ENCODE measurements at places on chromosomes 1 and 21.

DNA sequence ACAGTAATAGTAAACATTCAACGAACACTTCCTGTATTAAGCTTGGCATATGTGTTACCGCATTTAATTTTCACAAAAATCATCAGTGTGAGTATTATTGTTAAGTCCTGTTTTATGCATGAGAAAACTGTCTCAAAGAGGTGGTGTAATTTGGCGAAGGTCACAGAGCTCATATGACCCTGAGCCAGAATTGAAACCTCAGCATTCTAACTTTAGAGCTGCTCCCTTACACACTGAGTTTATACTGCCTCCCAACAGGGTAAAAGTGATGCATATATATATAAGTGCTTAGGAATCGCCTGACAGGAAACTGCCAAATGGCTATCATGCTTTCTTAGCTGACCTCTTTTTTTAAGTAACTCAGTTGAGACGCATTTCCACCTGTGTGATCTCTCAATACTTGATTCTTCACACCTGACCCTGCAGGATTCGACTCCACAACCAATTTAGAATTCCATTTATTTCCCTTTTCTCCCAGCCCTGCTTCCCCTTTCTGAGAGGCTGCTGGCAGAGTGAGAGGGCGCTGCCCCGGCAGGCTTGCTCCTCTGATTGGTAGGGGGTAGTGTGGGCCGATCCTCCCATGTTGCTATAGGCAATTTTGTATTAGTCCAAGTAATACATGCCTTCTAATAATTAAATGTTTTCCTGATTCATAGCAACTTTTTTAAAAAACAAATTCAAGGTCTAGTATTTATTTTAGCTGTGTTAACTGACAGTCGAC is 40.5 kb downstream of the ZBTB40 start:
- DNase-seq = no peak

- no peak for DNase-seq
Observed at GRCh38 chr1:5659606-5660005, 332.6 kb downstream of the NPHP4 start.

DNA sequence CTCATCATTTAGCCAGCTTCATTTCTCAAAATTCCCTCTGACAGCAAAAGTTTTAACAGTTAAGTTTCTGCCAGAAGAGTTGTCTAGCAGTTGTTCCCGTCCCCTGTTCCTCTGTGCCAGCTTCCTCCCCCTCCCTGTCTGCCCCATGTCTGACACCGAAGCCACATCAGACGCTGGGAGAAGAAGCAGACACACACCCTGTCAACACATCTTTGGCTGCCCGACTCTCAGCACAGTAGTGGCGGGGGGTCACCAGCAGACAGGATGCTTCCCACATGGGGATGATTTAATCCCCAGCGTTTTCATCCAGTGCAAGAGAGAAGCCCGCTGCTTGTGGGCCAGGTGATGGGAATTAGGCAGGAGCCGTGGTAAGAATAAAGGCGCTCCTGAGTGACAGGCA is 379.4 kb upstream of the RUNX1 start:
- no peak for DNase-seq

- peak; percentile 28 for DNase-seq
Observed at GRCh38 chr21:44847261-44848056, 26.0 kb downstream of the PTTG1IP start.

DNA sequence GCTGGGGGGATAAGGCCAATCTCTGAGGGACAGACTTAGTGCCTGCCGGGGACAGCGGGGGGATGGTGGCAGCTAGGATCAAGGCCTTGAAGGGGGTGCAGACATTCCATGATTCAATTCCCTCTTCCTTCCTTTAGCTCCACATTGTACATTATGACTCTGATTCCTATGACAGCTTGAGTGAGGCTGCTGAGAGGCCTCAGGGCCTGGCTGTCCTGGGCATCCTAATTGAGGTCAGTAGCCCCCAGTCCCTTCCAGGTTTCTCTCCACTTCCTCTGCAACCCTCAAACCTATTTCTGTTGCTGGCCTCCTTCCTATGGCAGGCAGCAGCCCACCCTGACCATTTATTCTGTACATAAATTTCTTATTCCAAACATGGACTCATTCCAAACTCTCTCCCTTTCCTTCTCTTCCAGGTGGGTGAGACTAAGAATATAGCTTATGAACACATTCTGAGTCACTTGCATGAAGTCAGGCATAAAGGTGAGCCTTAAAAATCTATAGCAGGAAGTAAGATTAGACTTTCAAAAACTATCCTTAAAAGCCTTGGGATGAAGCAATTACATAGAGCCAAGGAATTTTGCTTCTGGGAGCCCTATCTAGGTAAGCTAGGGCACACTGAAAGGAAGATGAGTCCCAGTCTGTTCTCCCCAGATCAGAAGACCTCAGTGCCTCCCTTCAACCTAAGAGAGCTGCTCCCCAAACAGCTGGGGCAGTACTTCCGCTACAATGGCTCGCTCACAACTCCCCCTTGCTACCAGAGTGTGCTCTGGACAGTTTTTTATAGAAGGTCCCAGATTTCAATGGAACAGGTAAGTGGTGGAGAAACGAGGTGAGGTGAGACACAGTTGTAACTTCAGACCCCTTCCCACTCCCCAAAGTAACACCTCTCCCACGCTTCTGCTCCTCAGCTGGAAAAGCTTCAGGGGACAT is 5.1 kb downstream of the CA14 start:
- DNase-seq = no peak

GRCh38 chr1:67158401-67158800 is 7.9 kb upstream of the IL23R start:
- no peak for DNase-seq

DNA sequence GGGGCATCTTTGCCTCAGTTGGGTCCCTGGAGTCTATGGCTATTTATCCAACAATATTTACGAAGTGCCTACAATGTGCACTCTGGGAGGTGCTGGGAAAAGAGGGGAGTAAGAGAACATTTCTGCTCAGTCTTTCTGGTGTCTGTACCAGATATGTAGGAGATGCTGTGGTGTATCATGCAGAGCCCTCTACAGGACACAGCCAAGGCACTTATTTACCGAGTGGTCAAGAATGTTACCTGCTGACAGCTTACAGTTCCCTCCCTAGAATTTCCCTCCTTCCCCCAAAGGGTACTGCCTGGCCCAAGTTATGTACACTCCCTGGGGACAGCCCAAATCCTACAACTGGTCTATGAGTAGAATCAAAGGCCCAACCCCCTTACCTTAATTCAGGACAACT is 177.7 kb downstream of the C1orf94 start:
- no peak for DNase-seq

DNA sequence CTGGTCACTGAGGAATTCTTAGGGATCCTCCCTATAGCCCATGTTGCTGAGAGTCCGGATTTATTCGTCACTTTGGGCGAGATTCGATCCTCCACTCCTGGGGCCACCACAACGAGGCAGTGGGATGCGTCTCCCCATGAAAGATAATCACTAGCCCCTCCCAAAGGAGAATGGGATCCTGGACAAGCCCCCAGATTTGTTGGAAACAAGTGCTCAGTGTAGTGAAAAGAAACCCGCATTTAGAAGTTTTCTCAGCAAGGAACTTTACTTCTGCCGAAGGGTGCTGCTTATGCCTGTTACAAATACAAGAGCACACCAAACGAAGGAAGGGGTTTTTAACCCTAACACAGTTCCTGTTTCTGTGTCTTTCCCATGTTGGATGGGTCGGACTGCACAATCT is 83.3 kb downstream of the ZFYVE9 start:
- no peak for DNase-seq

- DNase-seq = no peak
Observed at GRCh38 chr1:162250004-162250730, 126.5 kb downstream of the SPATA46 start.

DNA sequence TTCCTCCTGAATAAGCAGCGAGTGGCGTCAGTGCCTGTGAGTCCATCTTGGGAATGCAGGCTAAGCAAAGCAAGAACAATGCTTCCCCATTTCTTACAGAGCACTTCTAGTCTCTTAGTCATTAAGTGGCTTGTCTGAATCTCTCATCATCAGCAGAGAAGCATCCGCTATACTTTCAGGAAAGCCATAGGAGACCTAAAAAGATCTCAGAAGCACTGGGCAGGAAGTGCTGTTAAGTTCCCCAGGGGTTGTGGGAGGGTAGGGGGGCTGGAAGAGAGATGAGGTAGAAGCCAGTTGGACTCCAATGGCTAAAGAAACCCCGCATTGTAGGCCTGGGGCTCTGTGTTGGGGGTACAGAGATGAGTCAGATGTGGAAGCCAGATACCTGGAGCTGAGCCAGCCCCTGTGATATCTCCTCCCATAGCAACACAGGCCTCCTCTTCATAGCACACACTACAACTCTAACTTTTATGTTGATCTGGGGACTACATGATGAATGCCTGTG is 44.9 kb downstream of the SYT6 start:
- DNase-seq = no peak

GRCh38 chr1:56397811-56398231 is 181.5 kb downstream of the PLPP3 start:
- no peak for DNase-seq

GRCh38 chr1:31760471-31761470 is 3.4 kb downstream of the ADGRB2 start:
- peak; percentile 22 for DNase-seq

GRCh38 chr1:96756789-96757188 is 35.2 kb downstream of the PTBP2 start:
- no peak for DNase-seq

DNA sequence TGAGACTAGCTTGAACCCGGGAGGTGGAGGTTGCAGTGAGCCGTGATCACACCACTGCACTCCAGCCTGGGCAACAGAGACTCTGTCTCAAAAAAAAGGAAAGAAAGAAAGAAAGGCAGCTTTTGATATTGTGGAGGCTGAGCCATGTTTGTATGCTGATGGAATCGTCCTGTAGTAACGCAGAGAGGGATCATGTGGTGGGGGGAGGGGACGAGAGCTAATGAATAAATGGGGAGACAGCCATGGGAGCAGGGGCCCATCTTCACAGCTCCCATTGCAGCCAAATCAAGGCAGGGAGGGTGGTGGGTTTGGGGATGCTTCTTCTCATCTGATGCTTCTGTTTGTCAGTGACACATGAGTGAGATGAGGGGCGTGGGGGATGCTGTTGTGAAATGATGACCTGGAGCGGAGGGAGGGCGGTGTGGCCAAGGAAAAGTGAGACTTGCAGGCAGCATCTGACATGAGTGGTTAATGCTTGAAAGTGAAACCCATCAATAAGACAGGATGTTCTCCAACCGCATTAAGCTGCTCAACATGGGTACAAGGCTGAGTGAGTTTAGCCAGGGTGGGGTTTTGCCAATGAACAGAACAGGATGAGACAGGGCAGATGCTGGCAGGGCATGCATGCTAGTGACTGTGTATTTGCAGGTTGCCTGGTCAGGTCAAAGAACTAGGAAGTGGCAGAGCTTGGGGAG is 16.7 kb downstream of the SPATA21 start:
- DNase-seq = no peak

DNA sequence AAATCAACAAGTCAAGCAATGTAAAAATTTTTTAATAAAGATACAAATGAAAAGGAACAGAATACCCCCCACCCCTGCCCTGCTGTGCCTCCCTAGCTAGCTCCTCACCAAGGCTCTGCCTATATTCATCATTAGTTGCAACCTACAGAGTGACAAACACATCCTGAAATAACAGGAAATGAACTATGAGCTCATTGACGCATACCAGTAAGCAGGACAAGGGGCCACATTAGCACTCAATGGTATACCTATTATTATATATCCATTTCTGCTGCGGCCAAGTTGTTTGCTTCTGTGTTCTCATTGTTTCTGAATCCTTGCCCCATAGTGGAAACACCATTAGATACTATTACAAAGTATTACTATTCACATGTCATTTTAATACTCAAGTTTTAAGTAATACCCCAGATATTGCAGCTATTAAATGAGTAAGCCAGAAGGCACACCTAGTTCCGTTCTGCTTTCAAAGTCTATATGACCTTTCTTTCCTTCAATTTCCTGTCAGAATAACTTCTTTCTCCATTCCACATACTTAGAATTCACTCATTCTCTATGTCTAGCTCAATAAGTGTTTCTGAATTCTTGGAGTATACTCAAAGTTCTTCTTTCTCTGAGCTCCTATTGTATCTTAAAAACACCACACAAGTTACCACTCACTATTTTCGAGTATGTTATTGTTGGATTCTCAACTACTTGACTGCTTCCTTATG is 1214.9 kb downstream of the PLA2G4A start:
- no peak for DNase-seq

DNA sequence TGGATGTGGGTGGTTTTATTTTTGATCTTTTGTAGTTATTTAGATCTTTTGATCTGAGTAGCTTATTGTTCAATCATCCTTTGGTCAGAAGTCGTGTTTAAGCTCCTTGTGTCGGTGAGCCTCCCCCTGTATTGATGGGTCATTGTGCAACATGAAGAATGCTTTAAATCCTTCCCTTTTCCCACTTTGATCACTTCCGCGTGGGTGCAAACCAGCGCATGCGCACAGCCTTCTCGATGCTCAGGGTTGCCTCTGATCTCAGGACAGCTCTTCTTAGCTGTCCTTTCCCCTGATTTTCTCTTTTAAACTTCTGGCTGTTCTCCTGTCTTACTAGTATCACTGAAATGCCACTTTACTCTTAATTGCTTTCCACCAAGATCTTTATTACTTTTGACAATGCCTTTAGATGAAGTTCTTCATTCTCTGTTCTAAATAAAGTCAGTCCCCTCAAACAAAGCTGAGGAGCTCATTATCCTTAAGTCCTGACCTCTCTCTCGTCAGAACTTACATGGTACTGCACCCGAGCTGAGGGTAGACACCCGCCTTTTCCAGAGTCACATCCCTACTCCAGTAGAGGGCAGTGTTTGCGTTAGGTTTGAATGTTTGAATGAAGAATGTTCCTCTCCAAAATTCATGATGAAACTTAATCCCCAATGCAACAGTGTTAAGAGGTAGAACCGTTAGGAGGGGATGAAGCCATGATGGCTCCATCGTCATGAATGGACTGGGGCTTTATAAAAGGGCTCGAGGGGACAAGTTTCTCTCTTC is 547.9 kb upstream of the TMPRSS15 start:
- peak; percentile 39 for DNase-seq

- no peak for DNase-seq
Observed at GRCh38 chr1:27576806-27577227, 27.1 kb downstream of the AHDC1 start.
